ENCODE measurements at places on chromosomes 2 and 18. TPM values are rescaled to one million over a fixed set of nuclear protein-coding genes. Genes with fewer than 3 reads are reported as not detected.

KIAA2012 gene
- total RNA-seq = 0.46 TPM

GEN1 gene
- 19.3 TPM for total RNA-seq

ABCA12 gene
- total RNA-seq = 0.14 TPM

REG1B gene
- total RNA-seq = not detected

FAM210A gene
- total RNA-seq = 8.9 TPM

PCARE gene
- 0.15 TPM for total RNA-seq

MALL gene
- 0.05 TPM for total RNA-seq

GPBAR1 gene
- 0.83 TPM for total RNA-seq

ATP9B gene
- total RNA-seq = 17.7 TPM

TDRD15 gene
- total RNA-seq = 0.08 TPM

HOXD9 gene
- total RNA-seq = 3.1 TPM

PTCD3 gene
- total RNA-seq = 74.6 TPM

CCDC142 gene
- 32.3 TPM for total RNA-seq

GPR148 gene
- not detected for total RNA-seq

GRCh38 chr18:72456802-72457201, 87.3 kb downstream of the CBLN2 start:
- no peak for ATAC-seq

DNA sequence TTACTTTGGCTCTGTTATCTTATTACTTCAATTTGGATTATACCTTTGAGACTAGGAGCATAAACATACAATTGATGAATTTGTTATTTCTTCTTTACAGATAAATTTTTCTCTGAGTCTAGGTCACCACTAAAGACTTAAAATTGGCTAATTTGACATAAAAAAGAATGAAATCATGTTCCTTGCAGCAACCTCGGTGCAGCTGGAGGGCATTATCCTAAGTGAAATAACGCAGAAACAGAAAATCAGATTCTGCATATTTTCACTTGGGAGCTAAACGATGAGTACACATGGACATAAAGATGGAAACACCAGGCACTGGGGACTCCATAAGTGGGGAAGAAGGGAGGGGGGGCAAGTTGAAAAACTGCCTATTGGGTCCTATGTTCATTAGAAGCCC, 172.8 kb upstream of the SESTD1 start:
- no peak for ATAC-seq

GRCh38 chr2:212295571-212295970, 243.0 kb downstream of the ERBB4 start:
- no peak for ATAC-seq

GRCh38 chr2:38203446-38203810, 127.5 kb upstream of the CYP1B1 start:
- no peak for ATAC-seq

GRCh38 chr2:16250886-16251285, 310.5 kb downstream of the MYCN start:
- no peak for ATAC-seq

- ATAC-seq = no peak
Measured at GRCh38 chr2:106120432-106120831, 73.7 kb downstream of the UXS1 start.

GRCh38 chr2:150484461-150485021, 2.9 kb downstream of the RND3 start:
- ATAC-seq = no peak

- ATAC-seq = no peak
Measured at GRCh38 chr2:60306267-60306861, 247.1 kb downstream of the BCL11A start.

GRCh38 chr2:24492421-24493279, 1.6 kb downstream of the NCOA1 start:
- ATAC-seq = peak; percentile 4

DNA sequence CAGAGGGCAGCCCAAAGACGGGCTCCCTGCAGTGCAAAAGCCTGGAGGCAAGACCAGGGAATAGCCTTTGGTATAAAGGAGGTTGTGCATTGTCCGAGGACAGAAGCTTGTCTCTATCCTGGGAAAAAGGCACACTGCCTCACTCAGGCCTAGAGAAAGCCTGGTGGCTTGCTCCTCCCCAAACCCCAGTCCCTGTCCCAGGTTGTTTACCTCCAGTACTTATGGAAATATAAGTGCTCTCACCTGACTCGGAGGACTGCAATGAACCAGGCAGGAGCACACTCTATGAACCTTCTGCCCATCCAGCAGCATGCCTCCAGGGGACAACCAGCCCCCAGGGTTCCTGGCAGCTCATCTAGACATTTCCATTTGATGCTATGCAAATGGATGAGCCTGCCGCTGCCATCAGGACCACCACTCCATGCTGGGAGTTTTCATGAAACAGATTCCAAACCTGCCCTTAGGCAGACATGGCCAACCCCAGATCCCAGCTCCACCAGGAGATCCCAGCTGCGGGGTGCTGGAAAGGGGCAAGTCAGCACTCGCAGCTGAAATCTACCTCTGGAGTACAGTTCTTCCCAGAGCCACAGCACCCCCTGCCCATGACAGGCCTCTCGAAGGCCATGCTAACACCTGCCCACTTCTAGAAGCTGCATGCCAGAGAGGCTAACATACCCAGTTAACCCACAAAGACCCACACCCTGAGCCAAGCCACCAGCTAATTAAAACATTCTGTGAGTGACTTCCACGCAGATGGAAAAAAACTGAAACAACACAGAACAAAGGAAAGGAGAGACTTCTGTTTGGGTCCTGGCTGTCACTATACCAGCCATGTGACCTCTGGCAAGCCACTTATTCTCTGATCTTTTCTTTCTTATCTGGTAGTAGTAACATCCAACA, 101.7 kb downstream of the TTC32 start:
- no peak for ATAC-seq

DNA sequence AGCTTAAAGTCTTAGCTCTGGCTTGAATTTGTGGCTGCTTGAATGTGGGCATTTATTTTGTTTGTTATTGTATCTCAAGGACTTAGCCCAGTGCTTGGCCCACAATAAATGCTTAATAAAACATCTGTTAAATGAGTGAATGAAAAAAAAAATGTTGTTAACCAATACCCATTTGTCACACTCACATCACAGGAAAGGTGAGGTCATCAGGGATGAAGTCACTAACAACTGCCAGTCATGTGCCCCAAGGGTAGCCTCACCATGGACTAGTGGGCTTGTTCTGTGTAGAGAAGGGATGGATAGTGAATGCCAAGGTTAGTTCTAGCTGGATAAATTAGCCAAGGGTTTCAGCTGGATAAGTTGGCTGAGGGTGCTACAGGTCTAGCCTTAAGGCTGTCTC, 3.0 kb downstream of the NRBP1 start:
- ATAC-seq = no peak

DNA sequence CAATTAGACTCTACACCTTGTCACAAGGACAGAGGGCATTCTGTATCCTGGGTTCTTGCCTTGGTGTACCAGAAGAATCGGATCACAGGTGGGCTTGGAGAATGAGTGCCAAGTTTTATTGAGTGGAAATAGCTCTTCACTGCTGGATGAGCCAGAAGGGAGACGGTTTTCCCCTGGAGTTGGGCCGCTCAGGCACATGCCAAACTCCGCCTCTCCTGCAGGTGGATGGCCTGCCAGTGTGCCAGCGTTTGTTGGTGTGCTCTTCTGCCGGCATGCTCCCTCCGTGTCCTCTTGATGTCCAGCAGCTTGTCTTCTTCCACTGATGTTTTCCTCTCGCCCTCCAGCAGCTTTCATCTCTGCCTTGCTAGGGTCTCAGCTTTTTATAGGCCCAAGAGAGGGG, 115.5 kb upstream of the RAB27B start:
- ATAC-seq = no peak

GRCh38 chr2:217120429-217120828, 260.6 kb upstream of the TNP1 start:
- no peak for ATAC-seq

- no peak for ATAC-seq
Measured at GRCh38 chr2:133532919-133533318, 35.3 kb downstream of the NCKAP5 start.

- no peak for ATAC-seq
Measured at GRCh38 chr2:152529420-152530115, 187.7 kb downstream of the PRPF40A start.

GRCh38 chr2:217338306-217338916, 478.5 kb upstream of the TNP1 start:
- ATAC-seq = no peak

- ATAC-seq = no peak
Measured at GRCh38 chr2:46854260-46854659, 61.3 kb downstream of the MCFD2 start.

GRCh38 chr2:33617989-33618388, 18.9 kb upstream of the FAM98A start:
- ATAC-seq = no peak

DNA sequence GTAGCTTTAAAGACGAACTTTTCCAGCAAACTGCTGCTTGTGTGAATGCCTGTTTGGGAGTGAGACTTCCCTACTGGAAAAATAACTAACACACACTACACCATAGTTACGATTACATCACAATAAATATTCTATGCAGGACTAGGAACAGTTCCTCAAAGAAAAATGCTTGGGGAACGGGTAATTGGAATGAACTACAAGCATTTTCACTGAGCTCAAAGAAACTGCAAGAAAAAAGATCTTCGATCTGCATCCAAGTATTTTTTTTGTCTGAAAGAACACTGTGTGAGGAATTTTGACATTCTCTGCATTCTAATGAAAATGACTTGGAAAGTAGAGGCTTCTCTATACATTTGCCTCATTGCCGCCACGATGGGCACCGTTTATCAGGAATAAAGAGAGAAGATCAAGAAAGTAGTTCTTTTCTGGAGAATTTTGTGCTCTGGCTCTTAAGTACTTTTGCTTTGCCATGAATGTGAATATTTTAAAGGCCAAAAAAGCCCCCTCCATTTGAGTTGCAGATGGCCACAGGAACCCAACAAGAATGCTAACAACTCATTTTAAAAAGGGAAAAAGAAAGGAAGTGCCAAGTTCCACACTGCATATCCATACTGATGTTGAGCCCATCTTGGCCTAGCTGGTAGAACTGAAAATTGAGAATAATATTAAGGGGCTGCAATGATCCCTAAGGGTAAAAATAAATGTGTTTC, 13.6 kb downstream of the LYPD1 start:
- ATAC-seq = peak; percentile 62

DNA sequence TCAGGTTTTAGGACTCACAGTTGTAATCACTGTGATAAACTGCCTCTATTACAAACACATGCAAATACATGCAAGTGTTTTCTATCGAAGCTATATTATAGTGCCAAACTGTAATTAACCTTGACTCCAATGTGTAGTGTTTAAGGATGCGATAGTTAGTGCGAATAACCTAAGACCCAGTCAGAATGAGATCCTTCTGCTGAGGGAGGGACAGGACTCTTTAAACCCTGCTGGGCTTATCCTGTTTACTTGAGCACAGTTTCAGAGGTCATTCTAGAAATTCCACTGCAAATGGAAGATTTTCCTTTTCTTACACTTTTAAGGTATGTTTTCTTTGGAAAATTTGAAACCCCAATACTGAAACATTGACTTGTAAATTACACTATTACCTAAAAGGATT, 68.2 kb downstream of the CALCRL start:
- no peak for ATAC-seq

GRCh38 chr2:209260281-209260680, 163.6 kb upstream of the MAP2 start:
- ATAC-seq = no peak

- no peak for ATAC-seq
Measured at GRCh38 chr2:161030260-161031063, 129.8 kb upstream of the TANK start.

DNA sequence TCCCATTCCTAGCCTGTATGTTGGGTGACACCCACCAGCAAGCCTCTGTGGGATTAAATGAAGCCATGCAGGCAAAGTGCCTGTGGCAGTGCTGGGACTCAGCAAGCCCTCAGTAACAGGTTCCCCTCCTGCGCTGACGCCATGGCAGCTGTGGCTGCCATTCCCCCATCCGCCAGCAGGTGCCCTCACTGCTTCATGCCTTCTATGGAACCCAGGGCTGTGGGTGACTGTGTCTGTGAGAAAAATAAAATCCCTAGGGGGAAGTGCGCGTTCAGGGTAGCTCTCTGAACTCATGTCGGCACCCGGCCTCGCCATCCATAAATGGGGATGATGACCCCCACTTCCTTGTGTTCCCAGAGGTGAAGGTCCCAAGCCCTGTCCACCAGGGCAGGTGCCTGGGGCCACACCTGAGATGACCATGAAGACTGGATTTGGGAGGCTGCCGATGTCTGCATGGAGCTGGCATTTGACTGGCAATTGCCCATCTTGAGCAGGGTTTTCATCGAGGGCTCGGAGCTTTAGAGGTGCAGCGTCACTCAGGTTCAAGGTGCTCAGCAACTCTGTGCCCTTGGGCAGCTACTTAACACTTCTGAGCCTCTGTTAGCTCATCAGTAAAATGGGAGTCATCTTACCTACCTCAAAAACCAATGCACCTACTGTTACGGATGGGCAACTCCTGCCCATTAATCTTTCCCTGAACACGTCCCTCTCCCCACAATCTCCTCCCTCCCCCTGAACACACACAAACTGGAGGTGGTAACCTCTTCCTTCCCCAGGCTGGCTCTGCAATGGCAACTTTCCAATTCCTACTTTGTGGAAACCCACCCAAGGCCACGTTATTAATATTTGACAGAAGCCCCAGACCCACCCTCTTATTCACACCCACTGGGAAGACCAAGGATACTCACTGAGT, 2.9 kb upstream of the MAL start:
- peak; percentile 80 for ATAC-seq

DNA sequence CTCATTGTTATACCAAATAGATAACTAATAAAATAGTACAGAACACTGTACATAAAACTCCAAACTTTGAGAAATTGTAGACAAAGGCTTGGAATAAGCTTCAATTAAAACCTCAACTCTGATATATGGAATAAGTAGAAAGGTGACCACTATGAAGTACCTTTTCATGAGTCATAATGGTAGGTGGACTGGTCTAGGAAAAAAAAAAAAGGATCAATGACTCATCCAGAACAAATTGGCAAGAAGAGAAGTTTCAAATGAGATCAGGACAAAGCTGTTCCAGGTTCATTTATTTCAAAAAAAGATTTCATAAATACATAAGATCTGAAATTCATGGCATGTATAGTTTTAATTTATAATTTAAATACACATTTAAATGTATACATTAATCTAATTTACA, 769.7 kb downstream of the SUCLG1 start:
- no peak for ATAC-seq

DNA sequence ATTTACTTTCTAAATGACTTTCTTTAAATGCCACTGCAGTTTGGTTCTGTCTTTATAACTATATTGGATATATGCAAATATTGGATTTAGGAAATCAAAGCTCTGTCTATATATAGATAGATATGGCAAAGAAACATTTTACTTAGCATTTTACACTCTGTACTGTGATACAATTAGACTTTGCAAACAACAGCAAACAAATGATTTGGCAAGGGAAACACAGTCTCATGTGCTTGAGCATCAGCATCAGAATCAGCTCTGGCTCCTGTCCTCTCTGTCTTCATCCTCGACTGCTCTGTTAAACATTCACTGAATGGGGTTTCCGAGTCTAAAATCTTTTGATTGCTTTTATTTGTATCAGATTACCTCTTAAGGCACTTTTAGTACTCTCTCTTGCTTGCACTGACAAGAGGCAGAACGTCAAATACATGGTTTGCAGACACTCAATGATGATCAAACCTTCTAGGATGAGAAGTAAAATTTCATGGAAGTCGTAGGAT, 176.8 kb upstream of the LRP1B start:
- ATAC-seq = no peak

- no peak for ATAC-seq
Measured at GRCh38 chr2:120251880-120252224, 800 bp upstream of the RALB start.

- no peak for ATAC-seq
Measured at GRCh38 chr2:46430413-46430812, 49.0 kb upstream of the TMEM247 start.

GRCh38 chr2:102880731-102881130, 118.9 kb downstream of the TMEM182 start:
- no peak for ATAC-seq
